Activated effector memory CD4-positive, alpha-beta T cell treated with anti-CD3 and anti-CD28 coated beads, Interleukin-2, amount 50 U/mL, for 16 hours (primary cell): ENCODE measurements at places on chromosomes 5 and 9.

DNA sequence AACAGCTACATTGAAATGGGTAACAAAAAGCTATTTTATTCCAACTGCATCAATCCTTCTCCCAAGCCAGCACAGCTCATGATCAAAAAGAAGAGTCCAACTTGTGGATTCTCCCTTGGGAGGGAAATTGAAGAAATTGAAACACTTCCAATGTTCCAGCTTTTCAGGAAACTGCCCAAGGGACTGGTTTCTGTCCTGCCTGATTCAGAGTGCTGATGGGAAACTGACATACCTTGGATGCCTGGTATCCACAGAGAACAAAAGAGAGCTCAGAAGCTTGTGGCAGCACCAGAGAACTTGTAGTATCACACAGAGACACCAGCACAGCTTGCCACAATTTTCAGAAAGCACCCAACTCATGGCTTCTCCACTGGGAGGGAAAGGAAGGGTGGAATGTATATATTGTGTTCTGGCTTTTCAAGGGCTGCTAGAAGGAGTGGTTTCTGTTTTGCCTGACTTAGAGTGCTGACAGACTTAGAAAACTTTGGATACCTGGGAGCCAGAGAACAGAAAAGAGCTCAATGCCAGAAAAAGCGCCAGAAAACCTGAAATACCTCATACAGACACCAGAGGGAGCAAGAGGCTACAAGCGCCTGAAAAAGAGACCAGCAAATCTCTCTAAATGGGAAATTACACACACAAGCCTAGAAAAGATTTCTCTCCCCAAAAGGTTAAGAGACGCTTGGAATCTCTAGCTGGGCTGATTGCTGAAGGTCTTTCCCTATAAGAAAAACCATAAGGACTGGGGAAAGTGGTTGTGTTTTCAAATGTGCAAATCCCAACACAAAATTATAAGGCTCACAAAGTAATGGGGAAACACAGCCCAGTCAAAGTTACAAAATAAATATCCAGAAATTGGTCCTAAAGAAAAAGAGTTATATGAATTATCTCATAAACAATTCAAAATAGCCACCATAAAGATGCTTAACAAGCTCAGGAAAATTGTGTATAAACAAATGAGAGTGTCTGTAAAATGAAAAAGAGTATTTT lies 178.8 kb downstream of the SPOCK1 start:
- no peak for DNase-seq

- no peak for DNase-seq
These were observed 133.6 kb downstream of the WDR41 start for GRCh38 chr5:77358255-77359205.

DNA sequence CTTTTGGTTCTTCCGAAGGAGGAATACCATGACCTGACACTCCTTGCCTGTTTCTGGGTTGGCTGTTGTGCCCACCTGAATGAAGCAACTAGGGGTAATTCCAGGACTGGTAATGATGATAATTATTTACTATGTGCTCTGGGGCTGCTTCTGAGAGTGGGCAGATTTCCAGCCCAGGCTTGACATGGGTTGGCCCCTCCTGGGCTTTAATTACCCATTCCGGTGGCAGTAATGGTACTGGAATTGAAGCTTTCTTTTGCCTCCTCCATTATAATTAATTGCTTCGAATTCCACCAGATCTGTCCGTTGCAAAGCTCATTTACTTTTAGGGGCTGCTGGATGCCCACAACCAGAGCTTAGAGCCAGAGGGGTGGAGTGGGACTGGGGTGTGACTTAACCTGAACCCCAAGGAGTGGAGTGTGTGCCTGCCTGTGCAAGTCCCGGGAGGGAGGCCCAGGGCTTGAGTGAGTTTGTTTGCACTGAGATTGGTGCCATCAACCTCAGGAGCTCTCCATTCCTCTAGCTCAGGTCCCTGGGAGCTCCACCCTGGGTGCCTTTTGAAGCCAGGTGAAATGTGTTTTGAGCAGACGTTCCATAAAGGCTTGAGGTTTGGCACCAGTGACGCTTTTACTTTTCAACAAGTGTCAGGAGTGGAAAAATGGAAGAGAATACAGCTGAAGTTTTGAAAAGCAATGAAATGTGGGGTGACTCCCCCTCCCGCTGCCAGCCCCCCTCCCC lies 214.6 kb downstream of the PDZD2 start:
- no peak for DNase-seq

GRCh38 chr9:13049223-13049622 lies 230.3 kb downstream of the MPDZ start:
- no peak for DNase-seq

DNA sequence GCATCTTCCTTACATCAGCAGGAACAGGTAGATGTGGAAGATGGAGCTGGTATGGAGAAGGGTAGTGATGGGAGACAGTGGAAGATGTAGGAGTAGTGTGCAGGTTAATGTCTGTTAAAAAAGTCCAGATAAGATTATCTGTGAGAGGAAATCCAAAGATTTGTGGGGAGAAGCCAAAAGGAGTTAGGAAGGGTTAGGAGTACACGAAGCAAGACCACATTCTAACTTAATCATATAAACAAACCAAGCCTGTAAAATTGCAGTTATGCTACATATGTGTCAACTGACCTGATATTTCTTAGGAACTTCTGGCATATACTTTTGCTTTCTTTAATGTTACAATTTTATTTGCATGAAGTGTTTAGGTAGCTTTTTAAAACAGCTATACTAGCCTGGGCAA lies 142.1 kb upstream of the DMRT1 start:
- DNase-seq = no peak
